ENCODE measurements at places on chromosomes 12 and 14. TPM values are rescaled to one million over a fixed set of nuclear protein-coding genes. Genes with fewer than 3 reads are reported as not detected.
A peak's percentile ranks its signal among the peaks of the same experiment; 100 is the strongest.

DNA sequence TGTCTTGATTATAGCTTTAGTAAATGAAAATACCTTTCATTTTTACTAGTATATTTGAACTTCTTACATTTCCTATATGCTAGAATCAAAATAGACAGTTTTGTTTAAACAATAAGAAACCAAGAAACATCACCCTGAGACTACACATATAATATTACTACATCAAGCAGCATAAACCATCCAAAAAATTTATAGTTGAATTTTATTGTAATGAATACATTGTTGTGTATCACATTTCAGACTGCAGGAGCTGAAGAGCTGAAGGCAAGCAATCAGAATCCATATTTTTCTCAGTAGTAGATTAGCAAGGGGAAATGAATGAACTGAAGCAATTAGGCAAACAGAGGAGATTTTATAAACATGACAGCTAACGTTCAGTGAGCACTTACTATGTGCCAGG lies 379.2 kb downstream of the BTG1 start:
- no peak overlapping the region for H3K27ac ChIP-seq
- no peak overlapping the region for H3K4me3 ChIP-seq
- H3K36me3 ChIP-seq: no peaks in the 10 kb centered on the region
- no peak for DNase-seq
- H3K27me3 ChIP-seq: no peaks in the 10 kb centered on the region

GRCh38 chr12:52815676-52816588 lies 2.0 kb upstream of the KRT4 start:
- H3K27me3 ChIP-seq: peaks cover 51% of the 10 kb centered on the region
- DNase-seq: no peak
- no peaks in the 10 kb centered on the region for H3K4me1 ChIP-seq
- no peak overlapping the region for H3K4me3 ChIP-seq
- no peak overlapping the region for H3K27ac ChIP-seq

DNA sequence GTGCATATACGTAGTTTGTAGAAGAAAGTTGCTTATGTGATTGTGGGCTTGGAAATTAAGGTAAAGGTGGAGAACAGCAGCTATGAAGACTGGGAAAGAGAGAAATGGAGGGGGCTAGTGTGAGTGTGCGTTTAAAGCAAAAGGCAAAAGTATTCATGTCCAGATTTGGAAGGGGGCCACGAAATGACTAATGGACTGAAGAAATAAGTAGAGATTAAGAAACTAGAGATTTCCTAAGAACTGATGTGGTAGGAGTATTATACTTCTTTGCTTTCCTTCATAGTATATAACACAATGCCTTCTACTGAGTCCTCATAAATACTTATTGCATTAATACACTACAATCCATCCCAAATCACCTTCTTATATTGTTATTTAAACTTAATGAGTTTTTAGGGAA lies 298.6 kb upstream of the NOVA1 start:
- no peak overlapping the region for H3K27ac ChIP-seq
- DNase-seq: no peak
- H3K36me3 ChIP-seq: peaks cover 3% of the 10 kb centered on the region

GRCh38 chr14:75046899-75047298 lies 4.4 kb downstream of the MLH3 start:
- peaks cover 24% of the 10 kb centered on the region for H3K36me3 ChIP-seq
- no peak overlapping the region for H3K27ac ChIP-seq
- peaks cover 27% of the 10 kb centered on the region for H3K4me1 ChIP-seq
- no peaks in the 10 kb centered on the region for H3K27me3 ChIP-seq

DNA sequence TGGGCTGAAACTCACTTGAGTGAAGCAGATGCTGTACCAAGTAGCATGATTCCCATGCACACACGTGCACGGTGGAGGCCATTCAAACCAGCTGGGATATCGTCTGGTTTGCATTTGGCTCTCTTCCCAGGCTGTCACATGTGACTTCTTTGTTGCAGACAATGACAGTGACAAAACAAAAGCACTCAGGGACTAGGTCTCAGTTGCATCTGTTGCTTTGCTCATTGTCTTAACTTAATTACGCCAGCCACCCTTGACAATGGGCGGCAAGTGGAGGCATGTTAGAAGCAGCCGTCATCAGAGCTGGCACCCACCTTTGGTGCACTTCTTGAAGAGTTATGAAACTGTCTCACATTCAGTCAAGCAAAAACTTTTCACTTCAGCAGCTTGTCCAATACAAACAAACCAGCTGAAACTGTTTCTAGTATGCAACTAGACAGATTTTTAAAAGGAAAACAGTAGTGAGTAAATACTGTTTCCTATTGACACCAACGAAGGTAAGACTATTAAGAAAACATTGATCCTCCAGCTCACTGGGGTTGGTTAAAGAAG lies 74.3 kb downstream of the IGF1 start:
- no peaks in the 10 kb centered on the region for H3K27me3 ChIP-seq
- no peaks in the 10 kb centered on the region for H3K36me3 ChIP-seq

EML5 gene
- total RNA-seq: 0.19 TPM

- no peaks in the 10 kb centered on the region for H3K36me3 ChIP-seq
- no peak overlapping the region for H3K27ac ChIP-seq
- H3K27me3 ChIP-seq: no peaks in the 10 kb centered on the region
- no peak for DNase-seq
- no peak overlapping the region for H3K4me3 ChIP-seq
- no peaks in the 10 kb centered on the region for H3K4me1 ChIP-seq
Measured at GRCh38 chr12:93645702-93646101, 31.5 kb upstream of the CRADD start.

DNA sequence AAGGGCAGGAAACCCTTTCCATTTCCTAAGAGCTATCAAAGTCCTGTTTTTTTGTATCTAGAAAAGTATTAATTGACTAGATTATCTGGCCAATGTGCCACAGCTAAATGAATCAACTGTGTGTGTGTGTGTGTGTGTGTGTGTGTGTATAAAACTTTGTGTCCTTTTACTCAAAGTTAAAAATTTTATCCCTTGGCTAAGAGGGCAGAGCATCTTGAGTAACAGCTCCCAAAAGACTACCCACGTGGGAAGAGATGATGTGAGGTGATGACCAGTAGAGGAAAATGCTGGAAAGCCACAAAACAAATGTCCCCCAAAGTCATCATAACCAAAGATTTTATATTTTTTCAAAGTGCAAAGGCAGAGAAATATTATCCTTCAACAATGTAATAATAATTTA lies 90.3 kb downstream of the FAR2 start:
- H3K27me3 ChIP-seq: no peaks in the 10 kb centered on the region
- DNase-seq: no peak
- H3K27ac ChIP-seq: no peak overlapping the region
- H3K4me1 ChIP-seq: peaks cover 49% of the 10 kb centered on the region
- no peaks in the 10 kb centered on the region for H3K36me3 ChIP-seq
- no peak overlapping the region for H3K4me3 ChIP-seq

GRCh38 chr12:57518176-57518919 lies 2.0 kb downstream of the DDIT3 start:
- H3K27me3 ChIP-seq: no peaks in the 10 kb centered on the region
- H3K27ac ChIP-seq: peak overlapping the region; percentile 99
- peaks cover 44% of the 10 kb centered on the region for H3K36me3 ChIP-seq
- no peak for DNase-seq

GRCh38 chr12:77388445-77389265 lies 323.3 kb upstream of the E2F7 start:
- no peak for DNase-seq
- H3K4me1 ChIP-seq: no peaks in the 10 kb centered on the region
- H3K27ac ChIP-seq: no peak overlapping the region

GRCh38 chr12:95796982-95797289 lies 6.4 kb upstream of the NTN4 start:
- peaks cover 51% of the 10 kb centered on the region for H3K4me1 ChIP-seq
- H3K27me3 ChIP-seq: no peaks in the 10 kb centered on the region
- no peak for DNase-seq
- H3K4me3 ChIP-seq: no peak overlapping the region
- no peaks in the 10 kb centered on the region for H3K36me3 ChIP-seq

GRCh38 chr12:91074851-91075250 lies 17.0 kb upstream of the KERA start:
- H3K4me3 ChIP-seq: no peak overlapping the region
- peaks cover 2% of the 10 kb centered on the region for H3K36me3 ChIP-seq
- H3K4me1 ChIP-seq: peaks cover 13% of the 10 kb centered on the region
- H3K27me3 ChIP-seq: peaks cover 4% of the 10 kb centered on the region
- H3K27ac ChIP-seq: no peak overlapping the region

CHST11 gene
- 7.5 TPM for total RNA-seq

GRCh38 chr14:77151918-77152588 lies 10.5 kb upstream of the ZDHHC22 start:
- no peak for DNase-seq
- no peaks in the 10 kb centered on the region for H3K4me1 ChIP-seq
- H3K27me3 ChIP-seq: peaks cover 37% of the 10 kb centered on the region
- no peak overlapping the region for H3K4me3 ChIP-seq

GRCh38 chr12:92080911-92081285 lies 64.7 kb downstream of the BTG1 start:
- H3K4me1 ChIP-seq: peaks cover 81% of the 10 kb centered on the region
- H3K4me3 ChIP-seq: no peak overlapping the region
- no peaks in the 10 kb centered on the region for H3K36me3 ChIP-seq
- DNase-seq: no peak
- no peaks in the 10 kb centered on the region for H3K27me3 ChIP-seq

DNA sequence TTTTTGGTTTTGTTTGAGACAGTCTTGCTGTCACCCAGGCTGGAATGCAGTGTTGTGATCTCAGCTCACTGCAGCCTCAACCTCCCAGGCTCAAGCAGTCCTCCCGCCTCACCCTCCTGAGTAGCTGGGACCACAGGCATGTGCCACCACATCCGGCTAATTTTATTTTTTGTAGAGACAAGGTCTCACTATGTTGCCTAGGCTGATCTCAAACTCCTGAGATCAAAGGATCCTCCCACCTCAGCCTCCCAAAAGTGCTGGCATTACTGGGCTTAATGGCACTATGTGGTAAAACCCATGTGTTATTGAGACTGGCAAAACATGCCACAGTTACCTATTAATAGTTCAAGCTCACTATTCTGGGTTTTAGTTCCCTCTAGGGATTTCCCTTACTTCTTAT lies 51.2 kb upstream of the KCNH3 start:
- peaks cover 8% of the 10 kb centered on the region for H3K4me1 ChIP-seq
- no peak overlapping the region for H3K4me3 ChIP-seq
- H3K27ac ChIP-seq: no peak overlapping the region
- no peak for DNase-seq
- H3K27me3 ChIP-seq: no peaks in the 10 kb centered on the region

DNA sequence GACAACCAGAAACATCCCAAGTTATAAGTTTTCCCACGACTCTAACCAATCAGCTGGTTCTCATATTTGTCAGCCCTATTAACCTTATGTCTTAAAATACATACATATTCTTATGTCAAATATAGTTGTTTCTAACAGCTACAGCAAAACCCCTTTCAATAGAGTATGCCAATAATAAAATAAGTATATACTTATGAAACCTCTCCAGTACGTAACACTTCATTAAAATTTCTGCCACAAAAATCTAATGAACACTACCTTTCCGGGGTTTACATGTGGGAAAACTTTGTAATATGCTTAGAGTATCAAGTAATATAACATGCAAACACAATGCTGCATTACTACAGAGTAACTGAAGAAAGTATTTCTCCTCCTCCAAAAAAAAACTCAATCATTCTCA lies 1.8 kb downstream of the LRP6 start:
- H3K4me1 ChIP-seq: peaks cover 38% of the 10 kb centered on the region
- DNase-seq: no peak
- H3K36me3 ChIP-seq: no peaks in the 10 kb centered on the region

- no peak for DNase-seq
- no peak overlapping the region for H3K4me3 ChIP-seq
- peaks cover 2% of the 10 kb centered on the region for H3K4me1 ChIP-seq
- H3K27me3 ChIP-seq: no peaks in the 10 kb centered on the region
- no peak overlapping the region for H3K27ac ChIP-seq
Measured at GRCh38 chr12:16310934-16311333, 33.4 kb upstream of the SLC15A5 start.

Data from osteocyte (in vitro differentiated cells).